T-cell (primary cell): ENCODE measurements at places on chromosomes 5 and 9. TPM values are rescaled to one million over a fixed set of nuclear protein-coding genes. Genes with fewer than 3 reads are reported as not detected.

The UGT3A2 gene
- total RNA-seq: not detected

The JADE2 gene
- total RNA-seq: 239 TPM

The BAAT gene
- not detected for total RNA-seq

The PCDHB10 gene
- not detected for total RNA-seq

DNA sequence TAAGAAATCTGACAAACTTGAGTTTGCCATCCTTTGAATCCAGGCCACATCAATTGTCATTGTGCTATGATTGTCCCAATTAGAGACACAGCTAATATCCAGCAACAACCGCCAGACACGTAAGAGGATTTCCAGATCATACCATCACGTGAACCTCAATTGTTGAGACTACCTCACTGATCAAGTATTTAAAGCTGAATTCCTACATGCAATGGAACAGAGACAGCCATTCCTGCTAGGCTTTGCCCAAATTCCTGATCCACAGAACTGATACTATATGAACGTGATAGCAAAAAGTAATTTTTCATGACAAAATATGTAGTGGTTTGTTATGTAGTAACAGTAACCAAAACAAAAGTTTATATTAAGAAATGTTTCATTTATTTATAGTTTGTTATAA is 657.7 kb downstream of the PRR16 start:
- H3K4me3 ChIP-seq: no peak overlapping the region
- no peak for DNase-seq
- H3K4me1 ChIP-seq: no peaks in the 10 kb centered on the region
- H3K27me3 ChIP-seq: no peaks in the 10 kb centered on the region

DNA sequence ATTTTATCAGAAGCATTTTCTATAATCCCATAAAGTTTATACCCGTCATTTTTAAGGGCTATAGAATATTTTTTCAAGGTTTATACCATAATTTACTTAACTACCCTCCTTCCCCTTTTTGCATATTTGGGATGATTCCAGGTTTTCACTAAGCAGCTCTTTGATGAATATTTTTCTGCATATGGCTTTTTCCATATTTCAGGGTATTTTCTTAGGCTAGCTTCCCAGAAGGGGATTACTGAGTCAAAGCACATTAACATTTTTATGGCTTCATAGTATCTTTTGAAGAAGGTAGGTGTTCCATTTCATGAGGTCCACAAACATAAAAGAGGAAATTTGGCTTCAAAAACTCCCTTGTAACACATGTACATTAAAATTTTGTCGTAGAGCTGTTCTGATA is 14.6 kb upstream of the COL15A1 start:
- no peaks in the 10 kb centered on the region for H3K36me3 ChIP-seq
- no peak overlapping the region for H3K4me3 ChIP-seq
- no peaks in the 10 kb centered on the region for H3K4me1 ChIP-seq
- H3K27me3 ChIP-seq: no peaks in the 10 kb centered on the region

DNA sequence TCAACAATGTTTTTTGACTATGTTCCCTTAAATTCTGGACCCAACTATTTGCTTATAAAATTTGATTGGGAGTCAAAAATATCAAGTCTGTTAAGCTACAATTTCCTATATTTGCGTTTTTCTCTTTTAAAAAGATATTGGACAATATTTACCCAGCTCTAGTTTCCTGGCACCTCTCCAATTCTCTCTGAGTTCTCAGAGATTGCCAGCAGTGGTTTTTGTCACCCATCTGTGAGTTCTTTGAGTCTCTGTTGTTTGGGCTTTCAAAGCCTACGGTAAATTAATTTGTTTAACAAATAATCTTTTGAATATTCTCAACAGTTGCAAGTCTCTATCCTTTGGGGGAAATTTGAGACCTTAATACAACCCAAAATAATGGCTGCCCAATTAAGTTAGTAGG is 174.2 kb upstream of the PUM3 start:
- no peak overlapping the region for H3K4me3 ChIP-seq
- no peak overlapping the region for H3K27ac ChIP-seq
- no peak for DNase-seq
- no peaks in the 10 kb centered on the region for H3K36me3 ChIP-seq

- no peaks in the 10 kb centered on the region for H3K27me3 ChIP-seq
- H3K4me1 ChIP-seq: no peaks in the 10 kb centered on the region
- DNase-seq: no peak
- no peak overlapping the region for H3K4me3 ChIP-seq
- no peak overlapping the region for H3K27ac ChIP-seq
These were observed 69.3 kb downstream of the ALDH7A1 start for GRCh38 chr5:126525630-126526245.

GRCh38 chr5:354581-355378 is 33.3 kb downstream of the AHRR start:
- DNase-seq: no peak
- no peak overlapping the region for H3K27ac ChIP-seq
- H3K36me3 ChIP-seq: no peaks in the 10 kb centered on the region
- no peaks in the 10 kb centered on the region for H3K27me3 ChIP-seq

DNA sequence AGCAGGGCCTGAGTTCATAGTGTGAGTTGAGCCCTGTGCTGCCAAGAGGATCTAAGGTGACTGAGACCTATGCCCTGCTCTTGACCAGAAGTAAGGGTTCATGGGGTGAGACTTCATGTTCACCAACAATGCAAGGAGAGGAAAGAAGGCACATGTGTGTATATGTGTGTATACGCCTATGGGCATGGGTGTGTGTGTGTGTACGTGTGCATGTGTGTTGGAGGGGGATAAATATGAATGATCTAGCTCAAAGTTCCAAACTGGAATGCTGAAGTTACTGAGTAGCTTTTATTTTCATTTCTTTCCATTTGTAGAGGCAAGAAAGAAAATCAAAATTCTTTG is 25.6 kb upstream of the HAND1 start:
- no peak overlapping the region for H3K27ac ChIP-seq
- H3K4me3 ChIP-seq: no peak overlapping the region
- DNase-seq: no peak
- peaks cover 22% of the 10 kb centered on the region for H3K27me3 ChIP-seq

DNA sequence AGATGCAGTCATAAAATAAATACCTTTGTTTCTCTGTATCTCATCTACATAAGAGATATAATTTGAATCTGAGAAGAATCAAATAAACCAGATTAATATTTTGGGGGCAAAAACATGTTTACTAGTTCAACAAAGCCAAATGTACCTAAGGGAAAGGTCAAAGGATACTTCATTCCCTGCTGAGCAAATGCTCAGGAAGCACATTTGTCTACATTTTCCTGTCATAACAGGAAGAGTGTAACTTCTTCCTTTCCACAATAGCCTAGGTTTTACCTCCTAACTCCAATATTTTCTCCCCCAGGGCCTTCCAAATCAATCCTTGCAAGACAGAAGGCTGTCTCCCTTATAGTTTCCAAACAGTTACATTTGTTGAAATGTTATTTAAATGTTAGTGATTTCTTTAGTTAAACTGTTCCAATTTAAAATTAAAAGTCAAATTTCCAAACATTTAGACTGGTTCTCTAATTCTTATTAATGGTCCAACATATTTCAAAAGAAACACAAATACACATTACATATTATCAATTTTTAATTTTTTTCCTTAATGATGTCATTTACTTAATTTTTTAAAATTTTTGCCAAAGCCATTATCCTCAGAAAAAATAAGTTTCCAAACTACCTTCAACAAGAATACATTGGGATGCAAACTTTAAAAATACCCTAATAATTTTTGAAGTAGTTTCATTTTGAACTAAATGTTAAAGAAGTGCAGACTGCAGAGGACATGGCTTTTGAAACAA is 67.8 kb downstream of the MEF2C start:
- no peak overlapping the region for H3K4me3 ChIP-seq
- no peak overlapping the region for H3K27ac ChIP-seq
- no peak for DNase-seq
- H3K4me1 ChIP-seq: no peaks in the 10 kb centered on the region
- no peaks in the 10 kb centered on the region for H3K27me3 ChIP-seq

GRCh38 chr9:129280623-129281271 is 102.7 kb upstream of the IER5L start:
- H3K27ac ChIP-seq: no peak overlapping the region
- no peaks in the 10 kb centered on the region for H3K27me3 ChIP-seq
- H3K4me3 ChIP-seq: no peak overlapping the region
- no peaks in the 10 kb centered on the region for H3K36me3 ChIP-seq

DNA sequence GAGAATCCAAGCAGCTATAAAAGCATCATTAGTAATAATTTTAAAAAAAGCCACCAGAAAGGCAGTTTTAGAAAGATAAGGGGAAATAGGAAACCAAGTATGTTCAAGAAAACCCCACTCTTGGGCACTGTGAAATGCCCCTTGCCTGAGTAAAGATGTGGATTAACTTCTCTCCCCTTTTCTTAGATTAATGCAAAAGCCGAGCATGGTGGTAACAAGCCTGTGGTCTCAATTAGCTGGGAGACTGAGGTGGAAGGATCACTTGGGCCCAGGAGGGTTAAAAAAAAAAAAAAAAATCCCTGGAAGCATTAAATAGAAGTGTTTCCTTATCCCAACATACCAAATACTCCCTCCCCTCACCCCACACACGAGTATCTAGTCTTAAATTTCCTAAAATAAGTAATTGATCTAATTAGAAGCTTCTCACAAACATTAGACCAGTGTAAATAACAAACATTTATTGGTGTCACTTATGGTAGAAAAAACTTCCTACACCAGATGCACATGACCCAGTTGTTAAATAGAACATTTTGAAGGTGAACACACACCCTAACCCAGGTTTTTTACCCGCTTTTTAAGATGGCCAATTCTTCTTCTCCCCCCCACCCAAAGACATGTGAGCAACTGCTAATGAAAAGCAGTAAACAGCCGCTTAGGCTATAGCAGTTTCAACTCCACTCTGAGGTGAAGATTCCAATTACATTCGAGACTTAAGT is 5.2 kb downstream of the HSPA5 start:
- no peak overlapping the region for H3K4me3 ChIP-seq
- H3K27me3 ChIP-seq: no peaks in the 10 kb centered on the region
- no peak for DNase-seq
- H3K4me1 ChIP-seq: peaks cover 28% of the 10 kb centered on the region
- no peak overlapping the region for H3K27ac ChIP-seq

DNA sequence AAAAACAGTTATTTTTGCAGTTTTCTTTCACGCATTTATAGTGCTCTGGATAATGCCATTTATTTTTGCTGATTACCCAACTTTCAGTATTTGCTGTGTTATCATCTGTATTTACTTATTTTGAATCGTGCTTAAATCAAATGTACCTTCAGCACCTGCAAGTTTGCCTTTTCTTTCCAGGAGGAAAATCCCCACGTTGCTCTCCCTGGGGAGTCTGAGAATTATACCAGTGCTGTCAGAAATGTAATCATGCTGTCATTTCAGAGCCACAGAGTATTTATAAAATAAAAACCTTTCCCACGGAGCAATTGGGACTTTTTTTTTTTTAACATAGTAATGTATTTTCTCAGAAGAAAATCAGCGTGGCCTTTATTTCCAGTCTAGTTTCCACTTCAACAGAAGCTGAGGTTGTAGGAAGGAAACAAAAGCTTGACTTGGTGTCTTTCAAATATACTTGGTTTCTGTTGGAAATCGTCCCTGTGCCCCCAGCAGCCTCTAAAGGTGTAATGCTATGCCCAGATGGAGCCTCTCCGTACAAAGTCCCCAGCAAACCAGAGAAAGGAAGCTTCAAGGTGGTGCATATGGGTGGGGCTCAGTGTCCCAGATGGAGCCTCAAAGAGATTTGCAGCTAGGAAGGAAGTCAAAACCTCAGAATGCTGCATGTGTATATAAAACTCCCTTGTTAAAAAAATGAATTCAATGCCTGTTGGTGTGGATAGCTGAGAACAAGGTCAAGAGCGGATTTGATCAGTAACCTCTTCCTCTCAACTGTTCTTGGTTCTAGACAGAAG is 2.1 kb downstream of the GPR150 start:
- peak; percentile 49 for DNase-seq
- H3K27ac ChIP-seq: peak overlapping the region; percentile 57
- H3K27me3 ChIP-seq: no peaks in the 10 kb centered on the region
- H3K4me1 ChIP-seq: peaks cover 41% of the 10 kb centered on the region
- no peaks in the 10 kb centered on the region for H3K36me3 ChIP-seq

- DNase-seq: no peak
- H3K4me1 ChIP-seq: peaks cover 4% of the 10 kb centered on the region
- no peak overlapping the region for H3K4me3 ChIP-seq
- no peaks in the 10 kb centered on the region for H3K36me3 ChIP-seq
- no peak overlapping the region for H3K27ac ChIP-seq
These were observed 1.9 kb downstream of the GAPT start for GRCh38 chr5:58493141-58493540.
